ENCODE measurements at places on chromosomes 5 and 9.

- no peak for DNase-seq
Observed at GRCh38 chr9:95078939-95079338, 238.6 kb downstream of the FANCC start.

GRCh38 chr5:72842816-72843215, 26.4 kb downstream of the TNPO1 start:
- no peak for DNase-seq

GRCh38 chr9:86825299-86825698, 122.0 kb downstream of the GAS1 start:
- no peak for DNase-seq

DNA sequence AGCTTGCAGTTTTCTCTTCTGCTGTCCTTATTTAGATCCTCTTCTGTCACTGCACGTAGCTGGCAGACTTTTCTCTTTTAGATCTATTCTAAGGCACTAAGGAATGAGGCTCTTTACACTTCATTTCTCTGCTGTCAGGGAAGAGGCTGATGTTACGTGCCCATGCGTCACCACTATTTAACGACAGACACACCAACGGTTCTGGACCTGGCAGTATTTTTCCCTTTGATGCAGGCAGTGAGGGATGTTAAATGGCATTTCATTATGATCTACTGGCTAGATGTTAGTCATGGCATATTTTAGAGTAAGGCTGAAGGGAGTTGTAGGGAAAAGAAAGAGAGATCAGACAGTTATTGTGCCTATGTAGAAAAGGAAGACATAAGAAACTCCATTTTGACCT, 8.2 kb upstream of the CRHBP start:
- no peak for DNase-seq

DNA sequence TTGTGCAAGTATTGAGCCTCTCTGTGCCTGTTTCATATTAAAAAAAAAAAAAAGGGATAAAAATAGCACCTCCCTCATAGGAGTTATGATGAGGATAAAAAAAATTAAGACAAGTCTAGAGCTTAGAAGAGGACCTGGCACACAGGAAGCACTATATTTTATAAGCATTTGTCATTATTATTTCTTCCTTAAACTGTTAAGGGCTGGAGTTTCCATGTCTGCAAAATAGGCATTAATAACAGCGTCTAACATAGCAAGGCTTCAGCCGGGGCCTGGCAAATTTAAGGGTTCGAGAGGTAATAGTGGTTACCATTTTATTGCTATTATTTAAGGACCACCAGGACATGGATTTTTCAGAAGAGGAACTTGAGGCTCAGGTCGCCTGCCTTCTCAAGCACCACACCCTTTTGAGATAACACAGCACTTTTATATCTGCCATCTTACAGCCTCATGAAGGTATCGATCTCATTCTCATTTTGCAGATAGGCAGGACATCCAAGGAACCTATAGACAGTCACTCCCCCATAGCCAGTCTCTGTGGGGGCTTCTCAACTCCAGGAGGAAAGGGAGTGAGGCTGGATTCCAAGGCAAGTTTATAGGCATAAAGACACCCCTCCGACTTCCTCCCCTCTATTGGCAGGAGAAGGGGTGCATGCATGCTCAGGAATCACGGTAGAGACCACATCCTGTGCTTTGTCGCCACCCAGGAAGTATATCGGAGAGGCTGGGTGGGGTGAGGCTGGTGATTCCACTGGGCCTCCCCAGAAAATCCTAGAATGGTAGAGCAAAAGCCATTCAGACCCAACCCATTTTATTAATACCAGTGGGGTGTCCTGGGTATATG, 2.4 kb downstream of the ANXA6 start:
- no peak for DNase-seq

- DNase-seq: no peak
Observed at GRCh38 chr5:130350131-130350530, 445.9 kb downstream of the CHSY3 start.

DNA sequence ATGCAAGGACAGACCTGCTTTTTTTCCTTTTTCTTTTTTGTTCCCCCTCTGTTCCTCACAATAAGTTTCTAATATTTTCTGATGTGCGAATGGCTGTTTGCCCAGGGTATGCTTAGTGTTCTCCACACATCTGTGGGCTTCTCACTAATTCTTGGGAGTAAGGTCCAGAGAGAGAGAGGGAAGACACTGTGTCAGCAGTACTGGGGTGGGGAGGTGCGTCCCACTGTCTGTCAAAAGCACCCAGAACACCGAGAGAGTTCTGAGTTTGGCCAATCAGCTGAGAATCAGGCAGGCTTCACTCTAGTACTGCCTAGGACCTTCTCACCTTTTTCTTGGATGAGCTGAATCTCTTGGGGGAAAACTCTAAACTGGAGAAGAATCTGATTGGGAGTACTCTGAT, 61.8 kb downstream of the ELL2 start:
- no peak for DNase-seq

DNA sequence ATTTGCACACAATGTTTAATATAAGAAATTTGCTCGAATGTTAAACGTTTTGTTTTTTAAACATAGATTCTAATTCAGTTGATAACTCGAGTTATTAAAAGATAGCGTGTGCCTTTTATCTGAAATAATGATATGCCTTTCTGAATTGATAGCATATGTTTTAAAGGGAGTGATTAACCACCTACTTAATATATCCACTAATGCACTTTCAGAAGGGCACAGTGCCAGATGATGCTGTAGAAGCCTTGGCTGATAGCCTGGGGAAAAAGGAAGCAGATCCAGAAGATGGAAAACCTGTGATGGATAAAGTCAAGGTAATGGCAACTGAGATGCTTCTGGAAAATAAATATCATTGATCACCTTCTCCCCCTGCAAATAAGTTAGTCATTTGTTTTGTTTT, 53.9 kb downstream of the ERAP1 start:
- no peak for DNase-seq

- no peak for DNase-seq
Observed at GRCh38 chr5:150119421-150120061, 33.2 kb upstream of the CSF1R start.

DNA sequence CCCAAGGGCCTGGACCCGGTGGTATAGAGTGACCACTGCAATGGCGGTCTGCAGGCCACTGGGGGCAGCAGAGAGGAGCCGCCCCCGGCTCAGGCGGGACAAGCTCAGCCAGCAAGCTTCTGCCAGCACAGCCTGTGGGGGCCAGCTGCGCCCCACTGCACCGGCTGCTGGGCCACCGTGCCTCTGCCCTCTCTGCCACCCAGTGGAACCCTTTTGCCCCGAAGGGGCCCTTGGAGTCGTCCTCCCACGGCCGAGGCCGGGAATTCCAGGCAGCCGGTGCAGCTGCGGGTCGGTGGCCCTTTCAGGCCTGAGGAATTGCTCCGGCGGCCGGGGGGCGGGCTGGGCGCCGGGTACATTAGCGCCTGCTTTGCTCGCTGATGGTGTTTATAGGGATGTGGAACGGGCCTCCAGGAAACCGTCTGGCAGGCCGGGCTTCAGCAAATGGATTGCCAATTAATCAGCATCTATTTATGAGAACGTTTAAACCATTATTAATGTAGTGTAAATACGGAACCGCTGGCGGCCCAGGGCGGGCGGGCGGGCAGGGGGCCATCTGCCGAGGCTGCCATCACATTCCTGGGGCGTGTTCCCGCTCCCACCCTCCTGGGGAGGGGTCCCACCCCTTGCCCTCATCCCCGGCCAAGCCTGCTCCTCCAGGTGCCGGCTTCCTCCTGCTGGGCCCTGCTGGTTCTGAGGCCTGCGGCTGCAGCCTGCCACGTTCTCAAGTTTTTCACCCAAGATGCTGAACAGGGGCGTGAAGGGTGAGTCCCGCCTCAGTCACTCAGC, 127.4 kb downstream of the BARX1 start:
- DNase-seq: peak; percentile 29

GRCh38 chr9:123656565-123656964, 273.4 kb downstream of the DENND1A start:
- DNase-seq: no peak

DNA sequence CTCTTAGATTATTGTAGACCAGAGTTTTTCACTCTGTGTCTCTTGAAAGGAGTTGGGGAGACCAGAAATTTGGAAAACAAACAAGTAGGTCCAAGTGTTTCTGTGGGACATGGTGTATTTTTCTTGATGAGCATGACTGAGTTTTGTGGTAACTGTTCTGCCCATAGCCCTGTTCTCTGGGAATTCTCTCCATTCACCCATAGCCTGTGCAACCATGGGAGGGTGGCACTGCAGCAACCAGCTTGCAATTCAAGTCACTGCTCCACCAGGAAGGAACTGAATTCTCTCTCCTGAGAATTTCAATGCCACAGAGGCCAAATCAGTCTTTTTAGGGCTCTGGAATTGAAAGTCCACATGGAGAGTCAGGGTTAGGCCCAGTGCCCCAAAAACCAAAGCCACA, 475.3 kb upstream of the TRPC7 start:
- no peak for DNase-seq

DNA sequence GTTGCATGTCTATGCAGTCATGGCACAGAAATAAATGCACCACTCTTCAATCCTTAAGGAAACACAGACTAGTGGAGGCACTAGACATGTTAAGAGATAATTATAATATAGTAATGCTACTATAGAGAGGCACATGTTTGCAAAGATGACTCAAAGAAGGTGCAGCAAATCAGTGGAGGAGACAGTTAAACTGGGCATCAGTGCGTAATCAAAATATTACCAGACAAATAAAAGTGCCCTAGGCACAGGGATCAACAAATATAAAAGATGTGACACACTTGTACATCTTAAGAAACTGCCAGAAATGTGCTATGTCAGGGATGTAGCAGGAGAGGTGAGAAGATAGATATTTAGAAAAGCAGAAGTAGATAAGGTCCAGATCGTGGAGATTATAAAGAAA, 642.1 kb downstream of the SLCO4C1 start:
- no peak for DNase-seq

- DNase-seq: no peak
Observed at GRCh38 chr9:128919402-128920089, 1.2 kb upstream of the PHYHD1 start.

- no peak for DNase-seq
Observed at GRCh38 chr9:112620388-112620787, 97.5 kb downstream of the INIP start.

DNA sequence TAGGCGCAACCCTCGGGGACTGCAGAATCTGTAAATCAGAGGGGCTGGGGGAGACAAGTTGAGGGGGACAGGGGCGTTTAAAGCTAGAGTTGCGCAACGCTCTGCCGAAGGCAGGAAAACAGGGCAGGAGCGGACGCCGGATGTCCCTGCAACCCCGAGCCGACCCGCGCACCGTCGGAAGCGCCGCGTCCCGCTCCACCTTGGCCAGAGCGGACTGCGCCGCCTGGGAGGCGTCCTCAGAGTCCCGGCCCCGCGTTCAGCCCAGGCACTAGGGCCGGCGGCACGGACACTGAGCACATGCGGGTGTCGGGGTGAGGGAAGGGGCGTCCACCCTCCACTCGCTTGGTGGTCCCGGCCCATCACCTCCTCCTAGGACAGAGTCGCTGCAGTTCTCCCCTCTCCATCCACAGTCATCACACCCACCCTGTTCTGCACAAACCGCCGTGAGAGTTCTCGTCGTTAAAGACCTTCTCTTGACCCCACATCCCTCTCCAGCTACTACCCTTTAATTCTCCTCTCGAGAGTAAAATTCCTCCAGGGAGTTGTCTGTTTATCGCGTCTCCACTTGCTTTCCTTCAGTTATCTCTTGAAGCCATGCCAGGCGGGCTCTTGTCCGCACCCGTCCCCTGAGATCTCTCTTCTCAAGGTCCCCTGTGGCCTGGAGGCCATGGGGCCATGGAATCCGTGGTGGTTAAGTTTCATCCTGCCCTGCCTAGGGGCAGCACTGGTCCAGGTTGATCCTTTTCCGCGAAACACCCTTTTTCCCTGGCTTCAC, 796 bp upstream of the PDLIM7 start:
- no peak for DNase-seq

DNA sequence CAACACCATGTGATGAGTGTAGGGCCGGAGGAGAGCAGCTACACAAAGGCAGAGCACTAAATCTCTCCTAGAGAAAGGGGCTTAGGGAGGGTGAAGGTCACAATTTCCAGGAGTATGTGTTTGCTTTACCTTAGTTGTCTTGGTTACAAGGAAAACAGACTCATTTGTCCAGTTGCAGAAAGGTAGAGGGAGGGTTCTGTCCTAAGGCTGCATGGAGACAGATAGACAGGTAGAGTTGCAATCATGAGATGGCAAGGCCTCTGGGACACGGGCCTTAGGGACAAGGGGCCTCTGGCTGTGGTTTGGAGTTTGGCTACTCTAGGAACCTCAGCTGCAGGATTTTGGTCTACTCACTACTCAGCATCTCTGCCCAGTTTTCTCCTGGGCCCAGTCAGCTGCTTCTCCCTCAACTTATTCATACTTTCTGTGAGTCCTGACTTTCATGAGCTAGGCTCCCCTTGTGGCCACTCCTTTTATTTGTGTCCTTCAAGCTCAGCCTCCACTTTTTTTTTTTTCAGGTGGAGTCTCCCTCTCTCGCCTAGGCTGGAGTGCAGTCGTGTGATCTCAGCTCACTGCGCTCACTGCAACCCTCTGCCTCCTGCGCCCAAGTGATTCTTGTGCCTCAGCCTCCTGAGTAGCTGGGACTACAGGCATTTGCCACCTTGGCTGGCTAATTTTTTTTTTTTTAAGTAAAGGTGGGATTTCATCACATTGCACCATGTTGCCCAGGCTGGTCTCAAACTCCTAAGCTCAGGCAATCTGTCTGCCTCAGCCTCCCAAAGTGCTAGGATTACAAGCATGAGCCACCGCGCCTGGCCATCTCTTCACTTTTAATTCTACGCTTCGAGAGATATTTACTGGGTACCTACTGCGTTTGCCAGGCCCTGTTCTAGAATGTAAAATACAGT, 76.6 kb downstream of the PTPDC1 start:
- DNase-seq: no peak

DNA sequence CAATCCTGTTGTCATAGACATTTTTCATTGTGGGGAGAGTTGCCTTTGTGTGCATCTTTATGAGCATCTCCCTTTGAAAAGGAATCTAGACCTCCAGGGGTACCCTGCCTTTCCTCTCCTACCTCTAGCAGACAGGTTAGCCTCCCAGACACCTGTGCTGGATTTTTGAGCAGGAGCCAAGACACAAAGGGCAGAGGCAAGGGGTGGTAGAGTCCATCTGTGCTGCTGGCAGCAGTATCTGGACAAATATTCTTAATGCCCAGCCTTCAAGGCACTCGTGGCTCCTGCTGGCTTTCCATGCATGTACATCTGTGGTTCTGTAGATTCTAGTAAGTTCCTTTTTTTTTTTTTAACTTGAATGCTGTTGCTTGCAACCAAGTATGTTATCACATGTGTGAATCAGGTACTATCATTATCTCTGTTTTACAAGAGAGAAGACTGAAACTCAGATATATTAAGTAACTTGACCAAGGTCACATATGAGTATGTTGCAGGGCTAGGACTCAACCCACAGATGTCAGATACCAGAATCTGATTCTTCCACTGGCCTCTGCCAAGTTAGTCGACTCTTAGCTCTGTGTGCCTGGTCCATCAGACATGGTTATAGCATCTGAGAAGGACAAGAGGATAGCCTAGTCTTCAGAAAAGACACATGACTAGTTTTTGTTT, 32.9 kb upstream of the GPR151 start:
- no peak for DNase-seq

DNA sequence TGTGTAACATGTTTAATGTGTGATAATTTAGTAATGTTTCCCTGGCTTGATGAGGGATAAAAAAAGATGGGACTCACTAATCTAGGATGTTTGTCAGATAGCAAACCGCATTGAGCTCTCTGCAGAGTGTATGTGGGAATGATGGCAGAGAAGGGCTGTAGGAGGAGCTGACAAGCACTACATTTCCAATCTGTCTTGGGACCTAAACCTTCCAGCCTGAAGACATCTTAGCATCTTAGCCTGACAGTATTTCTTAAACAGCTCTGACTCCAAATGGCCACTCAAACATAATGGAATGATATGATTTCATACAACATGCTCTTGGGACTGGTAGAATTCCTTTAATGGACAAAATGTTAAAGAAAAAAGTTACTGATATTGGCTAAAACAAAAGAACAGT, 116.7 kb downstream of the PPP2R2B start:
- DNase-seq: no peak
